ENCODE measurements at places on chromosomes 3 and 15.
A peak's percentile ranks its signal among the peaks of the same experiment; 100 is the strongest.

- no peak for DNase-seq
These were observed 6.1 kb upstream of the TP63 start for GRCh38 chr3:189625071-189625470.

DNA sequence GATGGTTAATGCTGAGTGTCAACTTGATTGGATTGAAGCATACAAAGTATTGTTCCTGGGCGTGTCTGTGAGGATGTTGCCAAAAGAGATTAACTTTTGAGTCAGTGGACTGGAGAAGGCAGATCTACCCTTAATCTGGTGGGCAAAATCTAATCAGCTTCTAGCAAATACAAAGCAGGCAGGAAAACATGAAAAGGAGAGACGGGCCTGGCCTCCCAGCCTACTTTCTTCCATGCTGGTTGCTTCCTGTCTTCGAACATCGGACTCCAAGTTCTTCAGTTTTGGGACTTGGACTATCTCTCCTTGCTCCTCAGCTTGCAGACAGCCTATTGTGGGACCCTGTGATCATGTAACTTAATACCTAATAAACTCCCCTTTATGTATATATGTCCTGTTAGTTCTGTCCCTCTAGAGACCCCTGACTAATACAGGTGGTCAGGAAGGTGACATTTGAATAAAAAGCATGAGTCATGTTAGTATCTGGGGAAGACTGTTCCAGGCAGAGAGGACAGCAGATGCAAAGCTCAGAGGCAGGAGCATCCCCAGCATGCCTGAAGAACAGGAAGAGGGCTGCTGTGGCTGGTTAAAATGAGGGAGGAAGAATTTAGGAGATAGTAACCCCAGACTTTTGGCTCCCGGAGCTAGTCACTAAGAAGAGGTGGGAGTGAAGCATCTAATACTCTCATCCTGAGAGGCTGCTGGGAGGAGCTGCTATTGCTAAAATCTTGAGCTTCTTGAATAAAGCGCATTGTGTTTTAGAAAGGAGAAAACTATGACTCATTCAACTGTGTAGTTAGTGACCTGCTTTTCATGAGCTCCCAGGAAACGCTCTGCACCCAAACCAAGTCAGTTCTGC lies 207.4 kb upstream of the HES1 start:
- peak; percentile 6 for DNase-seq

- no peak for DNase-seq
These were observed 420.2 kb upstream of the ROBO1 start for GRCh38 chr3:80187981-80188380.

GRCh38 chr3:152382312-152383135 lies 113.8 kb downstream of the MBNL1 start:
- no peak for DNase-seq

- no peak for DNase-seq
These were observed 239.9 kb upstream of the TTC14 start for GRCh38 chr3:180362081-180362480.

DNA sequence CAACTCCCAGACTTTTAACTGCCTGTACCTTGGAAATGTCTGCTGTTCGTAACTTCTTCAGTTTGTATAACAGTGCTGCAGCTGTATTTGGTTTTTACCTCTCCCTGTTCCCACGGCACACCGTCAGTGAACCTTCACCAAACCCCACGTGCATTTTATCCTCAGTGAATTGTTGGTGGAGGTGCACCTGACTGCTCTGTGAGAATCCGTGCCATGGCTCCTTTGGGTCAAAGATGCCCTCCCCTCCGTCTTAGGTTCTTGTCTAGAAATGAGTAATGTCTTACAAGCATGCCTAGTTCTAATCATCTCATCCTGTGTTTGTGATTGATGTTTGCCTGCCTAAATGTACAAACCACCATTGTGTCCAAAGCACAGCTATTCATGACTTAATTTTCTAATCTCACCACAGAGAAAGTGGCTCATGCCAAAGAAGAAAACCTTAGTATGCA lies 28.2 kb downstream of the TPM1 start:
- DNase-seq, result no peak

DNA sequence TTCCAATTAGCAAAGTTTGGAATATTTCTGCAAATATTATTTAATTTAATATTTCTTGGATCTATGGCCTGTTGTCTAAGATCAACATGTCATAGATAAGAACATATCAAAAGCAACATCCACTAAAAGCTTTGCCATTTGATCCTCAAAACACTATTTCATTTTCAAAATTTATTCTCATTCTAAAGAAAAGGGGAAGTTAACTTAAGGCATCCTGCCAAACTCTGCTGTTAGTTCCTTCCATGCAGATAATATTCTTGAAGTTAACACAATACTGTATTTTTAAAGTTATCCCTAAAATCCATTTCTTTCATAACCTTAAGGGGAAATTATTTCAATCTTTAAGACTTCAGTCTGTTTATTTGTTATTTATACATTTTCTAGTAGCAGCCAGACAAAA lies 28.2 kb upstream of the GBE1 start:
- no peak for DNase-seq

- DNase-seq, result no peak
These were observed 33.9 kb downstream of the ZBBX start for GRCh38 chr3:167346171-167346570.

DNA sequence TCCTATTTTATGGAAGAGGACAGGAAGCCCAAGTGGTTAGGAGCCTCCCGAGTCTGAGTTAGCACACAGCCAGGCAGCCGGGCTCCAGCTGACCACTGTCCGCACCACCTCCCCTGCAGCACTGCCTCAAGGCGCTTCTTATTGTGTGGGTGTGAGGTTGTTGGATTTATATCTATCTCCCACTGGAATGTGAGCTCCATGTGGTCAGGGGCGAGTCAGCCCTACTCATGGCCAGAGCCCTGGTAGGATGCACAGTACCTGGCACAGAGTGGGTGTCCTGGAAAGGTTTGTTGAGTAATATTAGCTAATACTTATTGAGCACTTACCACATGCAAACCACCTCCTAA lies 9.7 kb upstream of the FBLN2 start:
- DNase-seq, result no peak

DNA sequence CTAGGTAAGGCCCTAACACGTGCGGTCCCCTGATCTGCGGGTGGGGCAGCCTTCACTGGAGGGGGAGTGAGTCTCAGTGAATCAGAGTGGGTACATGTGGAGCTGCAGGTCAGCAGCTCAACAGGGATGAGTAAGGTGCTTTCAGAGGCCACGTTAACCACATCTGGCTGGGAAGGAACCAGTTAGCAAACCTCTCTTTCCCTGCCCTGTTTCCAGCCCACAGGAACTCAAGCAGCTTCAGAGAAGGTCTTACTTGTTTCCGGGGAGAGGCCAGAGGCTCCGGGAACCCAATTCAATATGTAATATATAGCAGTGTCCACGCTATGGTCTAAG lies 175.3 kb downstream of the XXYLT1 start:
- no peak for DNase-seq

DNA sequence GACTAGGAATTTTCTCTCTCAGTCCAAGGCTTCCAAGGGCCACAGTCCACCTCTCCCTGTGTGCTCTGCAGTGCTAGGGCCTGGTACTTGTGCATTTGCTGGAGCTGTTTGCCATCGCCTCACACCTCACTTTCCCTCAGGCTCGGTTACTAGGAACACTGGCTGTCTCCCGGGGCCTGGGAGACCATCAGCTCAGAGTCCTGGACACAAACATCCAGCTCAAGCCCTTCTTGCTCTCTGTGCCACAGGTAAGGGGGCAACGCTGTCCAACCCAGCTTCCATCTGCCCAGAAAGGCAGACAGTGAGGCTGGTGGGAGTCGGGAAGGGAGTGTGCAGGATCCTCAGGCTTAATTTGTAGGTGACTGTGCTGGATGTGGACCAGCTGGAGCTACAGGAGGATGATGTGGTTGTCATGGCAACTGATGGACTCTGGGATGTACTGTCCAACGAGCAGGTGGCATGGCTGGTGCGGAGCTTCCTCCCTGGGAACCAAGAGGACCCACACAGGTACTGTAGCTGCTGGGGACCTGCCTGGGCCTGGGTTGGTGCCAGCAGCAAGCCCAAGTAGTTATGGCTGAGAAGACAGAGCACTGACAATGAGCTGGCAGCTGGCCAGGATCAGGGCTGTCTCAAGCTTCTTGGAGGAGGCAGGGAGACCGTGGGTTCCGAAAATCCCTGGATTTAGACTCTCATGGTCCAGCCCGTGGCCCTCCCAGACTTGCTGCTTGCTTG lies 3.4 kb downstream of the PPM1M start:
- no peak for DNase-seq

DNA sequence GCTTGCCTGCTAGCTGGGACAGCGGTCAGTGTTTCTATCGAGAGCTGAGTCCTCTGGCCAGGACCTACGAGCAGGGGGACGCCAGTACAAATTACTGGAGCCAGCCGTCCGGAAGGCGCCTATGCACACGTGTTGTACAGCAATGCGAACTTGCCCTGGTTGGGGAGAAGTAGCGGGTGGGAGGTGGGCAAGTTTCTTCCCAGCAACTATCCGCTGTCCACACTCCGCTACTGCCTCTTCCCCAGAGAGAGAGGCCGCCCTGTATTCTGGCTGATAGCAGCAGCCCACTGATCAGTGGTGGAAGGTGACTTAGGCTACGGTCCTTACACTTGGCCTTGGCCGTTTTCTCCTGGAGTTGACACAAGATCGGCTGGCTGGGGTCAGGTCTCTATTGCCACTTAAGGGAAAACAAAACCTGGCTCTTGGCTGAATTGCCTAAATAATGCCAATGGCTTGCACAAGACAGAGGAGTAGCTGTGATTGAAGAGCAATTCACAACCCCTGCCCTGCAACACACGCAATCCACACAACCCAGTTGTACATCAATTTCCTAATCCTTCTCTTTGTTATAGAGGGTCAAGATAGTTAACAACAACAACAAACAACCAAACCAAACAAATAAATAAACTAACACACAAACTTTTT lies 12.8 kb upstream of the SHC4 start:
- DNase-seq, result no peak

DNA sequence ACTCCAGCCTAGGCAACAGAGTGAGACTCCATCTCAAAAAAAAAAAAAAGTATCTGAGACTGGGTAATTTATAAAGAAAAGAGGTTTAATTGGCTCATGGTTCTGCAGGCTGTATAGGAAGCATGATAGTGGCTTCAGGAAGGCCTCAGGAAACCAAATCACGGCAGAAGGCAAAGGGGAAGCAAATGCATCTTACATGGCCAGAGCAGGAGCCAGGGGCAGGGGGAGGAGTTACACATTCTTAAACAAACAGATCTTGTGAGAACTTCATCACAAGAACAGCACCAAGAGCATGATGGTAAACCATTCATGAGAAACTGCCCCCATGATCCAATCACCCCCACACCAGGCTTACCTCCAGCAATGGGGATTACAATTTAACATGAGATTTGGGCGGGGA lies 37.2 kb downstream of the ACAP2 start:
- no peak for DNase-seq

- DNase-seq, result no peak
These were observed 5.7 kb upstream of the HLTF start for GRCh38 chr3:149091983-149092382.

- DNase-seq, result no peak
These were observed 25.7 kb downstream of the INSYN1 start for GRCh38 chr15:73727330-73727976.

GRCh38 chr15:70068783-70069565 lies 28.7 kb downstream of the TLE3 start:
- peak; percentile 57 for DNase-seq

- no peak for DNase-seq
These were observed 3.1 kb downstream of the TSPAN3 start for GRCh38 chr15:77067691-77068367.

DNA sequence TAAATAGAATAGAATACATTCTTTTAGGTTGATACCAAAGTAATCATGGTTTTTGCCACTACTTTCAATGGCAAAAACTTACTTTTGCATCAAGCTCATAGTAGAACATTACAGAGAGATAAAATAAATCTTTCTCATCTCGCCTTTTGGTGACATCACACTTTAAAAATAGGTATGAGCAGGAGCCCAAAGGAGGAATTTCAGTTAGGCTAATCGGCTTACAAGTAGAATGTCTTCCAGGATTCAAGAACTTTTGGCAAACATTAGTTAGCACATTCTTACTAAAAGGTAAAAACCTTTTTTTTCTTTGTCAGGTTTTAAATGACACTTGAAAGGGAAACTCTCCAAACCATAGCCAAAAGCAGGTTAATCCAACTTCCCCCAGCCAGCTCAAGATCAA lies 59.7 kb upstream of the CMSS1 start:
- DNase-seq, result no peak

DNA sequence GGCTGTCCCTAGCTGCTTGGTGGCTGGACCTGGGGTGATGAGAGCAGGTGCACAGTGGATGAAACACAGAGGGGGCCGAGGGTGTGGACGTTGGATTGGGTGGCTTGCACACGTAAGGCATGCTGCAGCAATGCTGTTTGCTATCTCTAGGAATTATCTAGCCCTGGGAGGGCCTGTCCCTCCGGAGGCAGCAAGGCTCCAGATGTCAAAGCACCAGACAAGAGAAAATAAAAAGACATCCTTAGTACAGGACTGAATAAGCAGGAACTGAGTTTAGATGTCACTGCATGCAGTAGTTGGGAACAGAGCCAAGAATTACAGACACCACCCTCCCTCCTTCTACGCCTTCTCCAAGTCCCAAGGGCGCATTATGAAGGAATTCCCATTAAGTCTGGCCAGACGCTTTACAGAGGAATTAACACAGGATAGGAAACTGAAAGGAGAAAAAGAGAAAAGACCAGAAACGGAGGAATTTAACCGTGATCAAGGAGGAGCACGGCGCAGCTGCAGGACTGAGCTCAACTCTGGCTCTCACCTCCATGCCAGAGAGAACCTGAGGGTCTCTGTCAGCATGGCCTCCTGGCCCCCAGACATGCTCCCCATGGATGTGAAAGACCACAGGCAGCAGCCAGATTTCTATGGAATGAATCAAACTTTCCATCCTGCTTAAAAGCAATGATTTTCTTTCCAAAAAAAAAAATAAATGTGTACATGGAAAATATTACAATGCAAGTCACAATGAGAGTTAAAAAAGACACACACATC lies 13.8 kb downstream of the ATP10A start:
- no peak for DNase-seq

DNA sequence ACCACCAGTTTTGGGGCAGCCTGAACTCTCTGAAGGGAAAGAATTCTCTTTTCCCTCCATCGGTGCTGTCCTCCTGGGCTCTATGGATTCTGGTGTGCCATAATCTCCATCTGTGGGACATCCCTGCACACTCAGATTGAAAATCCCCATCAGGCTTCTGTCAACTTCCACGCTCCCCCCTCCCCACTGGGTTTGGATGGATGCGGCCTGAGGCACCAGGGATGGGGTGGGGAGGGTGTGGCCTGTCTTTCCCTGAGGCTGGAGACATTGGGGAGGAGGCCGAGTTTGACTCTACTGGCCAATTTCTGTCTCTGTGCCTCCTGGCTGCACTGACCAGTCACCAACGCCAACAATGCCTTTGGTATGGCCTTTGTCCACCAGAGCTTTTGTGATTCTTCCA lies 16.3 kb upstream of the FBLN2 start:
- DNase-seq, result no peak

DNA sequence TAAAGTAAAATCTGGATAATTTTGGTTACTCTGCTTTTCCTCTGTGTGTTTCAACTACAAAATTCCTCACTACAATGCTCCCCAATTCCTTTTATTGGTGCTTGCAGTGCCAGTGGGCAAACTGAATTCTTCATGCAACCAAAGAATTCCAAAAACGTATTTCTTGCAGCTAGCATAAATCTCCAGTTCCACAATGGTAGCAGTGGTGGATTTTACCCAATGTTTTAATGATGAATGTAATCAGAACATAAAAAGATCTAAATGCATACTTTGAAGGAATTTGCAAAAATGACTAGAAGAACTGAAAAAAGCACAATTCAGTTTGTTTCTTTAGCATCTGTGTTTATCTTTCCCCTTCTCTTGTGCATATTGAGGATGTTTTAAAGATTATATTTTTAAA lies 359.6 kb upstream of the TPRG1 start:
- DNase-seq, result no peak

GRCh38 chr3:79019137-79019923 lies 748.5 kb downstream of the ROBO1 start:
- DNase-seq, result peak; percentile 91

Data from globus pallidus (tissue), 1 donor.